GM10248 (cell line): ENCODE measurements at places on chromosomes 1 and 21.

DNA sequence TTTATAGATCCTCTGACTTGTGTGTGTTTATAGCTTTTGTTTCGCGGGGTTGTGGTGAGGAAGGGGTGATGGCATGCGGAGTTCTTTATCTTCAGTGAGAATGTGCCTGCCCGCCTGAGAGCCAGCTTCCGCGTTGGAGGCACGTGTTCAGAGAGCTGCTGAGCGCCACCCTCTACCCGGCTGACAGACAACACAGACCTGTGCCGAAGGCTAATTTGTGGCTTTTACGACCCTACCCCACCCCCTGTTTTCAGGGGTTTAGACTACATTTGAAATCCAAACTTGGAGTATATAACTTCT lies 14.4 kb upstream of the CD101 start:
- no peak for DNase-seq

DNA sequence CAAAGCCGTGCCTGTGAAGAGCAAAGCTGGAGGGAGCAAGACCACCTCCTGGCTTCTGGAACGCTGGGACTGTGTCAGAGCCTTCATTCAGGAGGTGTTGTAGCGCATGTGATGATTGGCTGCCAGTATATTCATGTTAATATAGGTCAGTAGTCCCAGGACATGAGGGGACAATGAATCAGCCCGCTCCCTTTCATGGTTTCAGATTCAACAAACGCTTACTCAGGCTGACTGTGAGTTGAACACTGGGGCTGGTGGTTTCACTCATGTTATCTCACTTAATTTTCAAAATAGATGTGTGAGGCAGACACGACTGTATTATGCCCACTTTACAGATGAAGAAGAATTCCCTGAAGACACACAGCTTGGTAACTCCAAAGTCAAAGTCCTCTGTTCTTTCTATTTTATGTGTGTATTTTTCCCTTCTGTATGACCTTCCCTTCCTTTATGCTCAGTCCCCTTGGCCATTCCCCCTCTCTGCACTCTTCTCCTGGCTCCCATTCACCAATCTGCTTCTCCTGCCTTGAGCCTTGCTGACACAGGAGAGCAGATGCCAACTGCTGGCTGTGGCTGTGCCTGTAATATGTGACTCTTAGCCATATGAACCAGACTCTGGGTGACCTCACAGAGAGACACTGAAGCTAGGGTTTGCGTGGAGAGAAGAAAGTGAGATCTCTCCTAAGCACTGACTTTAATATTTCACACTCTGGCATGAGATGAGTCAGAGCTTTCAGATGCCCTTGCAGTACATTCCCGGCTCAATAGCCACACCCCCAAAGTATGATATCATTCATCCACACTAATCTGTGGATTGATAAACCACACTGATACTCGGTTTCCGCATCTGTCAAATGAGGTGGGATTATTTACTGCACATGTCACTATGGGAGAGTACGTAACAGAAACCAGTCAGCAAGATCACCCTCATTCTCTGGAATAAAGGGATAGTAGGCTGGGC lies 31.4 kb upstream of the KIRREL1 start:
- no peak for DNase-seq

DNA sequence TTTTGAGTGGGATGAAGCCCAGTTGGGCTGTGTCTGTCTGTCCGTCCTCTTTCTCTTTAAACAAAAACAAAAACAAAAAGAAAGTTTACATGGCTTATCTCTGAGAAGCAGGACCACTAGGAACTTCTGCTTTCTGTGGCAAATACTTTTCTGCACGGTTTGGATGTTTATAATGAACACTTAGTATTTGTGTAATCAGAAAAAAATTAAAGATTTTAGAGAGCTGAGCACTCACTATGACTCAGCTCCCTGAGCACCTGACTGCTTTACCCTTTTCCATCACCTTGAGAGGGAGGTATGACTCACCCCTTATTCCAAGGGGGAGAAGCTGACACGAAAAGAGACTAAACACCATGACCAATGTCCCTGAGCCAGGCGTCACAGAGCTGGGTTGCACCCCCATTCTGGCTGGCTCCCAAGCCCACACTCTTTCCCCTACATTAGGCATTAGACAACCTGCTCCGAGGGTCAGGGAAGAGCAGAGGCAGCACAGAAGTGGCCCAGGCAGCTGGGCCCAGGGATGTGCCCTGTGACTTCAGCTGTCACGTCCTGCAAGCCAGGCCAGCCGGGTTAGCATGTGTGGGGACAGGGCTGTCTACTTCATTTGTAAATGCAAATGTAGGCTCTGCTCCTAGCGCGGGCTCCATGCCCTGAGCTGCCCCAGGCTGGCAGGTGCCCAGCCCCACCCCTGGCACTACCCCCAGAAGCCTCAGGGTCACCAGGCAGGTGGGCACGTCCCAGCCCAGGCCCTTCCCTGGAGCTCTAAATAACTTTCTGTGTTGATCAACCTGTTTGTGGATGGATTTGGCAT lies 30.4 kb downstream of the RAP1GAP start:
- DNase-seq, result no peak

- DNase-seq, result no peak
These were observed 3.4 kb upstream of the FTCD start for GRCh38 chr21:46158666-46159300.

- peak; percentile 52 for DNase-seq
These were observed 47.5 kb upstream of the ITPKB start for GRCh38 chr1:226786550-226786949.
